ENCODE measurements at places on chromosomes 13 and 19.

DNA sequence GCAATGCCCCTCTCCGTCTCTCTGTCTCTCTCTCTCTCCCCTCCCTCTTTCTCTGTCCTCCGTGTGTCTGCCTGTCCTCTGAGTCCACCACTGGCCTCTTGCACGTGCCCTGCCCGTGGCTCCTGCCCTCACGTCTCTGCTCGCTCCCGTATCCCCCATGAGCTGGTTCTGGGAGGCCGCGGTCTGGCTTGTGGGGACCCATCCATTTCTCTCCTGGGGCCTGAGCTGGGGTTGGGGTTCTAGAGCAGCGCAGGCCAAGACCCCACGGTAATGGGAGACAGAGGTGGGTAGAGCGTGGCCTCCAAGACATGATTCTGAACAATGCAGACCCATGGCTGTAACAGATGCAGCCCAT lies 19.0 kb downstream of the C2CD4C start:
- no peak for DNase-seq

DNA sequence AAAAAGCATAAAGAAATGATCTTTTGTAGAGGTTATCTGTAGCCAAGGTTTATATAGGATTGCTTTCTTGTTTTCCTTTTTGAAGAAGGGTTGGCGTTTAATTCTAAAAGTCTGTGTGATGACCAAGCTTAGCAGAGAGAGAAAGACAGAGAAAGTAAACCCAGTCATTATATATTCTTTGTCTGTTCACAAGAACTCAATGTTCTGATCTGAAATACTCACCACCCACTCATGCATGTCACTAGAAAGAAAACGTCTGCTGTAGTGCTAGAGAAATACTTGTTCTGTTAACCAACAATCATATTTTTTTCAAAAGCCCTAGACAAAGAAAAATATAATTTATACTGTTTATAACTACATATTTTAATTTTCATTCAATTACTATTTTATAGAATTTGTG lies 173.7 kb upstream of the SLITRK5 start:
- no peak for DNase-seq

DNA sequence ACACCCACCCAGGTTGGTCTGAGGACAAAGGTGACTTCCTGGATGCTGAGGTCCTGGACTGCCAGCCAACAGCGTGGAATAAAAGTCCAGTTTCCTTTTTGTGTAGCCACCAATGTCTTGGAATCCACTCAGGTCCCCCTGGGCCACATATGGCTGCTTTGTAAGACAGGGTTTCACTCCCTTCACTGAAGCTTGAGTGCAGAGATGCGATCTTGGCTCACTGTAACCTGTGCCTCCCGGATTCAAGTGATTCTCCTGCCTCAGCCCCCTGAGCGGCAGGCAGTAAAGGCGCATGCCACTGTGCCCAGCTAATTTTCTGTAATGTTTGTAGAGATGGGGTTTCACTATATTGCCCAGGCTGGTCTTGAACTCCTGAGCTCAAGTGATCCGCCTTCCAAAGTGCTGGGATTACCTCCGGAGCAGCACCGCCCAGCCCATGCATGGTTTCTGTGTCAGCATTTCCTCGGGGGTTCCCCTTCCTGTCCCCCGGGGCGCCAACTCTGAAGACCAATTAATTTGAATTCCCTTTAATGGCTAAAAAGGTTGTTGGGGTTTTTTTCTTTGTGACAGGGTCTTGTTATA lies 17.5 kb downstream of the KANK2 start:
- no peak for DNase-seq

DNA sequence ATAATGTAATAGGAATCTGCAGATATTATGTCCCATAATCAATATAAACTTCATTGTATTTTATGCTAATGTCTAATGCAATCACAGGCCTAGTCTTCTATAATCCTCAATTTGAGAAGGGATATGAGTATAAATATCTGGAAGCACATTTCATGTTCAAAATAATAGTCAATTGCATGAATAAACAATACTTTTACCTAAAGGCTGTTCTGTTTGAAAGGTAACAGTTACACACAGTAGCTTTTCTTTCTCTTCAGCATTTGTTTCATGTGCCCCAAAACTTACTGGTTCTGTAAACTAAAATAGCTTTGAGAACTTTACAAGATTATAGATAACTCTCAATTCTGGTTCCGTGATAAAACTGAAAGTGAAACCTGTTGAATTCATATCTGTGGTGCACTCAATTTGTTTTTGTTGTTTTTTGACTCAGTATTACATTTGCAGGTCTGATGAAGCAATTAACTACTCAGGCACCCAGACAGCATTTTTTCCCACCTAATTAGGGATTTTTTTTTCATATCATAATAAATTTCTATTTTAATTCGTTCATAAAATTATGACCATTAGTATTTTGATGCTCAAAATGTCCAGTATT lies 1193.8 kb downstream of the SLITRK1 start:
- no peak for DNase-seq

DNA sequence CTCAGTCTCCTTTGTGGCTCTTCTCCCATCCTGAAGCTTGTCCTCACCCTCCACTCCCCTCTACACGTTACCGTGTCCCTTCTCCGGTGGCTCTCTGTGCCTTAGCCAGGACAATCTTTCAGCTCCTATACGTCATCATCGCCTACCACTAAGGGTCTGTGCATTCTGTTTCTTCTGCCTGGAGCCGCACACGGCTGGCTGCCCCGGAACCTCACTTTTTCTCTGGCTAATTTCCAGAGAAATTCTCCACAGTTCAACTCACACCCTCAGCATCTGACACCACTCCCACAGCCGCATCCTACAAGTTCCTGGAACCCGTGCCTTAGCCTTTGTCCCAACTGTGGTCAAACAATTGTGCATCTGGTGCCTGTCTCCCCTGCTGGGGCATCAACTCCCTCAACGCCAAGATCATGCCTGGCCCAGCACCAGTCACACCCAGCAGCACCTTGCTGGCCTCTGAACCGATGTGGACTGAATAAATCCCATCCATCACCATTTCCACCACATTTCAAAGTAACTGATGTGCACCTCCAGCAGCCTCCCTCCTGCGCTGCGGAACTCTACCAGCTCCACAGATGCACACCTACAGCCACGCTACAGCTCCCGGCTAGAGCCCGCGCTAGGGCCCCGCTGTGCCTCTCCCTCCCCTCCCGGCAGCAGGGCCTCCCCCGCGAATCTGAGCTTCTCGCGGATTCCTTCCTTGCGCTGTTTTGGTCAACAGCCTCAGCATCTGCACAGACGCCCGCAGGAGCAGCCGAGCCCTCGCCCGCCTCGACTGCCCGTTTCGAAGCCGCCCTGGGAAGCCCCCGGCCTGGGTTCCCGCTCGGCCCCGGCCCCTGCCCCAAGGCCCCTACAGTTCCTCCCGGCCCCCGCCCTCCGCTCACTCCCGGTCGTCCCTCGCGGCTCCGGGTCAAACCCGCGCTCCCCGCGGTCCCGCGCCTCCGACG lies 689 bp downstream of the DCUN1D2 start:
- peak; percentile 33 for DNase-seq

- DNase-seq, result no peak
These were observed 12.2 kb downstream of the IGLON5 start for GRCh38 chr19:51323481-51324166.

- no peak for DNase-seq
These were observed 4.3 kb upstream of the ACP5 start for GRCh38 chr19:11581740-11582139.

DNA sequence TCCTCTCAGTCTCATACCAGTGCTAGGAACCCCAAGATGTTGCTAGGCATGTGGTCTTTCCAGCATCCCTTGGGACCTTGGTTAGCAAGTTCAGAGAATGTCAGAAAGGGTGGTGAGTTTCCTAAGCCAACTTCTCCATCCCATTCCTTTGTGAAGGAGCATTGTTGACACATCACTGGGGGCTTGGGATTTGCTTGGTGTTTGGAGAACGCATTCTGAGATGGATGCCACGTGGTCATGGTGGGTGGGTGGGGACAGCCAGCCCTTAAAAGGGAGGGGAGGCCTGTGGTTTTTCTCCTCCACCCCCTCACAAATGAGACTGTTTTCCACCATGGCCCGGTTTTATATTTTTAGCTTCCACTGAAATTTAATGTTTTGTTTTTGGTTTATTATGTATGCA lies 83.3 kb upstream of the ZNF536 start:
- DNase-seq, result no peak

GRCh38 chr19:43526884-43527859 lies at the start of gene ETHE1:
Gene ETHE1 (minus strand): TSS chr19:43527201. CDS start chr19:43527177, 24 bp downstream.
- DNase-seq, result peak; percentile 92
